ENCODE measurements at places on chromosomes 11 and 22. TPM values are rescaled to one million over a fixed set of nuclear protein-coding genes. Genes with fewer than 3 reads are reported as not detected.

Gene C11orf68
- 36.5 TPM for total RNA-seq

DNA sequence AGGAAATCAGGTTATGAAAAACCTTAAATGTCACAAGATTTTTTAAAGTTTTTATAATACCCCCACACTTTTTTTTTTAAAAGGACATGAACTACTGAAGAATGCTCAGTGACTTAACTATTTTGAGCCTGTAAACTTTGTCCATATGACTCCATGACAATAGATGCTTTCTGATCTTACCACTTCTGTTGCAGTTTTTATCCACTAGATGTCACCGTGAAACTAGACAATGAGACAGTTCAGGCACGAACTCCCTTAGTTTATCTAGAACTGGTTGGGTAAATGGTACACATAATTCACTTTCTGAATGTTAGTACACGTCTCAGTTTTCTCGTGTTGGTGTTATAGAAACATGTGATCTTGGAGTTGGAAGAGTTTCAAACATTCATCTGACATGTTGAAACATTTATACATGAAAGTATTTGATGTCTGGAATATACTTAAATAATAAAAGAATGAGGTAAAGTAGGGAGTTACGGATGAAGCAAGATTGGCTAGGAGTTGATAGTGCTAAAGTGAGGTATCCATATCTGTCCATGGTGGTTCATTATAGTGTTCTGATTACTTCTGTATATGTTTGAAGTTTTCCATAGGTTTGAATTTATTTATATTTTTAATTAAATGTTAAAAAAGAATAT lies 8.1 kb downstream of the CCDC15 start:
- DNase-seq, result peak; percentile 20

- no peak for DNase-seq
These were observed 136.9 kb downstream of the METTL15 start for GRCh38 chr11:28245131-28245530.

- no peak for DNase-seq
These were observed 223.4 kb downstream of the FAM76B start for GRCh38 chr11:95566211-95566610.

DNA sequence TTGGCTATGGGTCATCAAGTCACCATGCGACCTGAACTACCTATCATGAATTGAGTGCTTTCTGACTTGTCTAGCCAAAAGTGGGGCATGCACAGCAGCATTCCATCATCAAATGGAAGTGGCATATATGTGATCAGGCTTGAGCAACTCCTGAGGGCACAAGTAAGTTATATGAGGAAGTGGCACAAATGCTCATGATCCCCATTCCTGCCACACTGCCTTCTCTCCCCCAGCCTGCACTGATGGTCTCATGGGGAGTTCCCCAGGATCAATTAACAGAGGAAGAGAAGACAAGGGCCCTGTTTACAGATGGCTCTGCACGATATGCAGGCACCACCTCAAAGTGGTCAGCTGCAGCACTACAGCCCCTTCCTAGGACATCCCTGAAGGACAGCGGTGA lies 21.8 kb downstream of the MS4A4E start:
- no peak for DNase-seq

DNA sequence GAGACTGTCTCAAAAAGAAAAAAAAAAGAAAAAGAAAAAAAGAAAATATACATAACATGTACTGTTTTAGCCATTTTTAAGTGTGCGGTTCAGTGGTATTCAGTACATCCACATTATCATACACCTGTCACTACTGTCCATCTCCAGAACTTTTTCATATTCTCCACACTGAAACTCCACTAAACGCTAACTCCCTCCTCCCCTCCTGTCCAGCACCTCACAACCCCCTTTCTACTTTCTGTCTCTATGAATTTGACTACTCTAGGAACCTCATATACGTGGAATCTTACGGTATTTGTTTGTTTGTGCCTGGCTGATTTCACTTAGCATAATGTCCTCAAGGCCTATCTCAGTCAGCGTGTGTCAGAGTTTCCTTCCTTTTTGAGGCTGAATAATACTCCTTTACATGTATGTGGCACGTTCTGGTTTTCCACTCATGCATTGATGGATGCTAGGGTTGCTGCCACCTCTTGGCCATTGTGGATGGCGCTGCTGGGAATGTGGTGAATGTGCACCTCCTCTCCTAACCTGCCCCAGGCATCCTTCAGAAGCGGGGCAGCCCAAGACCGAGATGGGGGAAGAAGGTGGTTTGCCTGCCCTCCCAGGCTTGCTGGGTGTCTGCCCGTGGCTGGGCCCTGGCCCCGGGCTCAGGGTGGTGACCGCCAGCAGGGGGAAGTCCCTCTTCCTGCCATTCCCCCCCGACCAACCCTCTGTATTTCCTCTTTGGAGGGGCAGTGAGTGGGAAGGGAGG lies 60.5 kb downstream of the BCR start:
- DNase-seq, result peak; percentile 26

DNA sequence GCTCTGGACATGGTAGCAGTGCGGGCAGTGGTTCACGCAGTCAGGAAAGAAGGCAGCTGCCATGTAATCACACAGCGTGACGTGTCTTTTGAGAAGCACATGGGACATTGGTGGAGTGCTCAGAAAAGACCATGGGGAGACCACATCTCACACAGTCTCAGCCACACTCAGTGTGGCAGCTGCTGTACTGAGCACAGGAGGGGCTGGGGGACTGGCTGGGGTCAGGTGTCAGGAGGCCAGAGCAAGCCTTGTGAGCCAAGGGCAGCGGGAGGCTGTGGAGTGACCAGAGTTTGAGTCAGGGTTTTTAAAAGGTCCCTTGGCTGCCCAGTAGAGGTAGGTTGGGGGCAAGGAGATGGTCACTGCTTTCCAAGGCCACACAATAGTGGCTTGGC lies 18.5 kb downstream of the CLDN5 start:
- DNase-seq, result no peak

- DNase-seq, result no peak
These were observed 1436.4 kb downstream of the BRD1 start for GRCh38 chr22:48391171-48391711.

All from activated T-cell treated with anti-CD3 and anti-CD28 coated beads, Interleukin-2, amount 50 U/mL, for 72 hours (primary cell).